ENCODE measurements at places on chromosomes 7 and 10.

GRCh38 chr7:1668396-1669063, 1.5 kb upstream of the ELFN1 start:
- peak; percentile 81 for DNase-seq

GRCh38 chr7:5274441-5274840, 8.3 kb upstream of the SLC29A4 start:
- no peak for DNase-seq

DNA sequence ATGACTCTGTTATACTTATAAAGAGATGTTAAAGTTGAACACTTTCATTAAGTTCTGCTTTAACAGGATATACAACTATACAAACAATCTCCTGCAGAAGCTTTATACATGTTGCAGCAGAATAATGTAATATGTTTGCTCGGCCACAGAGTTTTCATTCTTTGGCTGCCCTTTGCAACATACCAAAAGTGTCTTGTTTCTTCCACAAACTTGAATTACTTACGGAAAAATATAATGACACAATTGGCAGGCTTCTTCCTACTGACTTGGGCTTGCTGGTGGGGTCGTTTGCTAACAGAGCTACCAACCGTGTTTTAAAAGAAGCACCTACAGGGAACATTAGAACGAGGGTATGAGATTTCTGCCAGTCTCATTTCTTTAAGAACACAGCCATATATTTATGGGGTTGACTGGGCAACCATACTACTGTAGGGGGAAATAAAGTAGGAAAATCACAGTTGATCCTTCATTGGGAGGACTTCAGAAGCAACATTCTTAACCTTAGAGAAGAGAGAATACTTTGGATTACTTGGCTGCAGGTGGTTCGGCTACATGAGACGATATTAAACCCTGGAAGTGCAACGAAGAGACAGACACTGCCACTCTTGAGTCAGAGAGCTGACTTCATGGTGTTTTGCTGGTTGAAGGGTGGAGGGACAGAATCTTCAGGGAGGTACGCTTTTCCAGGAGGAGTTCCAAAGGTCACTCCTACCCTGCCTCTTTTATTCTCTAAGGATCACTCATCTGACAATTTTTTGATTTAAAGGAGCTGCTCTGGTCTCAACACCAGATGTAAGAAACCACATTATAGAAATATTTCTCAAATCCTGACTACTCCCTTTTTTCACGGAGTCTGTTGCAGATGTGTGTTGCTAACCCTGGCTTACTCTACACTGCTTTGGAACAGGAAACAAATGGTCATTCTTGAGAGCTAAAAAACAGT, 123.9 kb downstream of the SEMA3C start:
- DNase-seq: no peak

- DNase-seq: no peak
Observed at GRCh38 chr10:106360870-106361269, 803.6 kb downstream of the SORCS1 start.

DNA sequence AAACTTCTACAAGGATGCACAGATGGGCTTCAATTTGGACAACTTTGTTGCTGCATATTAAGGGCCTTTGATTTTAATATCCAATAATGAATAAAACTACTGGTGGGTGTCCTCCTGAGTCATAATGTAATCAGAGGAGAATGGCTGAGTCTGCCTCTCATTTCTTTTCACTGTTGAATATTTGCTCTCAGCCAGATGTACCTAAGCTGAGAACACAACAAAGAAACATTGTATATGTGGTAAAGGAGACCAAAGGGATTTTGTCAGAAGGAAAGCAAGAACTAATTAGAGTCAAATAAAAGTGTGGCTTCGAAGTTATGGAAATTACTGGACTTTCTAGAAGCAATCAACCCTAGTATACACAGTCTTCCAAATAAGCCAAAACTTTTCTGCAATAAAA, 131.0 kb upstream of the BET1 start:
- no peak for DNase-seq

DNA sequence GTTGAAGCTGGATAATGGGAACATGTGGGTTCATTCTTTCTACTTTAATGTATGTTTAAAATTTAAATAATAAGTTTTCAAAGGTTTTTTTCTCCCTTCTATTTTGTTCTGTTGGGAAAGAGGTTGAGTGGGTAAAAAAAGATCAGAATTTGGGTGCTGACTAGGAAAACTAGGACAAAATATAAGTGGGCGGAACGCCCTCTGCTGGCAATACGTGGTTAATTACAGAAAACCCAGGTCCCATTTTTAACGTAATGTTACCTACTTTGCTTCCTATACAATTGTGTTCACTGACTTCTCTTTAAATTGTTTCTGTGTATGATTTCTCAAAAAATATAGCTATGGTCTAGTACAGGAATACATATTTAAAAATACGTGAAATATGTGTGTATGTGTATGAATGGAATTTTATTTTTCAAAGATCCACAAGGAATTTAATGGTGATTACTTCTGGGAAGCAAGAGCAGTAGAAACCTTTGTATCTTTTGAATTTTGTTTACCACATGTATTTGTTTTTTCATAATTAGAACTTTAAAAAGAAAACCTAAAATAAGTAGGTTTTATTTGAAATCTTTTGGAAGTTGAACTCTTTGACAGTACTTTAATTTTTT, 8.7 kb downstream of the ECD start:
- DNase-seq: no peak

GRCh38 chr10:30553018-30553625, 76.4 kb downstream of the LYZL2 start:
- DNase-seq: no peak

GRCh38 chr10:100735337-100736143, 9.8 kb upstream of the PAX2 start:
- DNase-seq: no peak

DNA sequence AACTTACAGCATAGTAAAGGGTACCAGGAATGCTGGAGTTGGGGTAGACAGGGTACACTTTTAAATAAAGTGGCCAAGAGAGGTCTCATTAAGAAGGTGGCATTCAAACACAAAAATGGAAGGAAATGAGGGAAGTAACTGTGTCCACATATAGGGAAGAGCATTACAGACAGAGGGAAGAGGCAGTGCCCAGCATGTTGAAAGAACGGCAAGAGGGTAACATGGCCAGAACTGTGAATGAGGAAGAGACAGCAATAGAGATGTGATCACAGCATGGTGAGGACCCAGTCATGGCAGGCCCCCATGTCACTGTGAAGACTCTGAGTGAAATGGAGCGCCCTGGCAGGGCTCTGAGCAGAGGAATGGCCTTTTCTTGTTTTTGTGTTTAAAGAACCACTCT, 35.1 kb upstream of the ZNRF2 start:
- no peak for DNase-seq

DNA sequence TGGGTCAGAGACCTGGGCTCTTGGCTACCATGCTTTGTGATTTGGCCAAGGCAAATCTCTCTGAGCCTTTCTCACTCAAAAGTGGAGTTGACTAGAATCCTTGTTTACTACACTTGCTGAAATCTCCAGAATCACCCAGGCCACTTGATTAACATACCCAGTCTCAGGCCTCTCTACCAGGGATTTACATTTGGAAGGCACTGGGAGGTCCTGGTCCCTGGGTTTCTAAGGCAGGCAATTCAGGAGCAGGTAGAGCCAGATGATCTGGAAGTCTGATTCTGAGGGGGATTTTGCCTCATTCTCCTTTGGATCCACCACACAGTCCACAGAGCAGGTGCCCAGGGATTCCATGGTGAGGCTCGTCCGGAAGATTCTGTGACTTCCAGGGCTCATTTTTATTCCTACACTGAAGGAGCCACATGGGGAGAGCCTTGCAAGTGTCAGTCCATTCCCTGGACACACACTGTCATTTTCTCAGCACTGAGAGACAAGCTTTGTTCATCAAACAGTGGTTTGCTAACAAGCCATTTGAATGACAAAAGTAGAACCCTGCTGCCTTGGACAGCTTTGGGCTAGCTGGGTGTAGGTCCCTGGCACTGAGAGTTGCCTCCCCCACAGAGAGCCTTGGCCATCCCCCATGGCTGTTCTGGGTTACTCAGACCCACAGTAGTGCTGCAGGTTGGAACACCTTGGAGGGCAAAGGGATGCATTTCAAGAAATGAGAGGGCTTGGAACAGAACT, 74.2 kb downstream of the NOC3L start:
- DNase-seq: no peak

- no peak for DNase-seq
Observed at GRCh38 chr10:42519761-42520460, 118.5 kb downstream of the ZNF33B start.

DNA sequence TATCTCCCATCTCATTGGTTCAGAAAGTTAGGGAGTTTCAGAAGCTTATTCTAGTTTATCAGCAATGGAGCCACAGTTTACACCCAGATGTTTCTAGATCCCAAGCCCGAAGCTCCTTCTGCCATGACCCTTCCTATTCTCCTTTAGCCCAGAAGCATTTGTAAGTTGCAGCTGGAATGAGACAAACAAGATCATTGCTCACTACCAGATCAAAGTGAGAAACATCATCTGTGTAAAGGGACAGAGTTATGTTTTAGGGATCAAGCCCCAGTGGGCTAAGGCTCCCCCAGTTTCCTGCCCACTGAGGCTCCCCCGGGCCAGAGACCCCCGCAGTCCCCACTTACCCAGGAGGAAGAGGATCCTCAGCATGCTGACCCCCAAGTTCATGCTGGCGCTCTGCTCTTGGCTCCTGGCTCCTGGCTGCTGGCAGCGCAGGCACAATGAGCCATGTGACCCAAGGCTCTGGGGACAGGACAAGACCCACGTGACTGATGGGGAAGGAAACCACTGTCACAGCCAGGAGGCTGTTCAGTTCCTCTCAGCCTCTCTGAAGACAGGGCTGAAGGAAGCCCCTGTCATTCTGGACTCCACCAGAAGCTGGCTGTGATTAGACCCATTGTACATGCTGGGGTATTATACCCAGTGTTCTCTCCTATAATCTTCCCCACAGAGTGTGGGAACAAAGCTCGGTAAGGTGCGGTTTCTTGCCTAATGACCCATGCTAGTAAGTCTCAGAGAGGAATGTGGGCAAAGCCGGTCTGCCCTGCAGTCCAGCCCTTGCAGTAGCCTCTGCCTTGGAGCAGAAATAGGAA, at the start of gene TMEM273:
TSS of gene TMEM273 (minus strand) at position 442 of the 812 bp plus-strand sequence. CDS start at position 387, 55 bp downstream.
- DNase-seq: no peak

GRCh38 chr7:20456701-20457100, 126.0 kb downstream of the ITGB8 start:
- no peak for DNase-seq

GRCh38 chr10:57218382-57218781, 857.3 kb upstream of the ZWINT start:
- no peak for DNase-seq

DNA sequence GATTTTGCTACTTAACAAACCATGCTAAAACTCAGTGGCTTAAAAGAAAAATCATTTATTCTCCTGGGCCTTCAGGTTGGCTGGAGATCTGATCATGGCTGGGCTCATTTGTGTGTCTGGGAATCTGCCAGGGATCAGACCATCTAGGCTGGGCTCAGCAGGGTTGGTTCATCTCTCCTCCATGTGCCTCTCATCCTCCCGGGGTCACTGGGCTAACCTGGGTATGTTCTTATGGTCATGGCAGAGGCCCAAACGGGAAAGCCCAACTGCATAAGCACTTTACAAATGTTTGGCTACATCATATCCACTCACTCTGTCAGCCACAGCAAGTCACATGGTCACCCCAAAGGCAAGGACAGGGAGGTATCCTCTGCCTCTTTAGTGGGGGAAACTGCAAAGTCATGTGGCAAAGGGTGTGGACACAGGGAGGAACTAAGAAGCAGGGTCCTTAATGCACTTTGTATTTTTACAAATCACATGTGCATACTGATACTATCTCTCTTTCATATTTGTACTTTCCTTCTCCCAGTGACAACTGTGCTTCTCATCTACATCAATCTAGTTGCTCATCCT, 231.4 kb downstream of the BUB3 start:
- DNase-seq: no peak

DNA sequence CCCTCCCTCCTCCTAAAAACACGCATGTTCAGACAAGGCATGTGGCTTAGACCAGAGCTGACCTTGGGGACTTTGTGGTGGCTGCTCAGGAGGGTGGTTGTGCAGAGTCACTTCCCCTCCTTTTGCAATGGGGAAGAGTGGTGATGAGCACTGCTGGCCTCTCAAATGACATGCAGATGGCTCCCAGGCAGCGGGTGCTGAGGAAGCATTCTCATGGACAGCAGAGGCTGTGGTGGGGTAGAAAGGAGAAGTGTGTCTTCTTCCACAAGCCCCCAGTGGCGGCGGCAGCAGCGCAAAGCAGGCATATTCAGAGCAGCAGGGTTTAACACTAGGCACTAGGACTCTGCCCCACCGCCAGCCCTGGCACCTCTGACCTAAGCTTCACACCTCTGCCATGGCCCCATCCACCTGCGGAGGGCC, 105.9 kb upstream of the ANLN start:
- DNase-seq: no peak

DNA sequence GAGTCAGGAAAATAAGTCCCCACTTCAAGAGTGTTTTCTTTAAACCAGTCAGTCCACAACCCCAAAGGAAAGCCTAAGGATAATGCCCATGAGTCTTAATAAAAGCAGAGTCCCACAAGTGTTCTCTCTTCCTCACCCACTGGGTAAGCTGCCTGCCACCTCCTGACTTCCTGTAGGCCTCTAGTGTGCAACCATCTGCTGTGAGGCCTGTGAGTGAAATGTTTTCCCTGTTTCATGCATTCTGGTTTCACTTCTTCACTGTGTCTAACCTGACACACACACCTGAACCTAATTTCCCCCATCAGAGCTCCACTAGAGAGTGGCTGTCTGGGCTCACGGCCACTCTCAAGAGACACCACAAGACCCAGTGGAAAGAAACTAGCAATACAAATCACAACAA, 38.9 kb upstream of the GDF10 start:
- no peak for DNase-seq

GRCh38 chr10:32332299-32332750, 14.6 kb downstream of the EPC1 start:
- DNase-seq: no peak

DNA sequence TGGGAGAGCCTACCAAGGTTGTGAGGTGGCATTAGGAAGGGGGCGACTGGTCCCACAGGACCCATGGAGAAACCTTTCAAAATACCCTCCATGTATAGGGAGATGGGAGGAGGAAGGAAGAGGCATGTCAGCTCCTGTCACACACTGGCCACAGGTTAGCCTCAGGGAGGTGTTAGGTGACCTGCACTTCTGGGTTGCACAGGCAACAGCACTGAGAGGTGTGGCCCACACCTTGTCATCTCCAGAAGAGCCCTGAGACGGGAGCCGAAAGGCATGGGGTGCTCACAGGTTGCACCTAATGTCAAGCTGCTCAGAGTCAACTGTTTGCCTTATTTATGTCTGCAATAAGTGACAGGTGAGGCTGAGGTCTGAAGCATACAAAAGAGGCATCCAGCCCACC, 14.6 kb upstream of the USP6NL start:
- DNase-seq: no peak

- DNase-seq: no peak
Observed at GRCh38 chr7:20835111-20835750, 48.5 kb upstream of the SP8 start.
